ENCODE measurements at places on chromosomes 3 and 15. TPM values are rescaled to one million over a fixed set of nuclear protein-coding genes. Genes with fewer than 3 reads are reported as not detected.

Gene ABCF3
- 61.9 TPM for total RNA-seq

DNA sequence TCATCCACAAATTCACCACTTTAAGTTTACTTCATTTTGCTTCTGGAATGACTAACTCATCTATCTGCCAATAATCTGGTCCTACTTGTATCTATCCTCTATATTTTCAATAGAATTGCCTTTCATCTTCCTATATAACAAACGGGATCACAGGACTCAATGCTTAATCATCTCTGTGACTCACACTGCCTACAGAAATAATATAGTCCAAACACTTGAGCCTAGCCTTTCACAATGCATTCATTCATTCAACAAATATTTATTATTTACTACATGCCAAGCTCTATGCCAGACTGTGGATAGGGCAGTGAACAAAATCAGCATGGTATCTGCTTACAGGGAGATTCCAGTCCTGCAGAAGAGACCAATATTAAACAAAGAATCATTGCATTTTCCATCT lies 16.6 kb upstream of the AGTR1 start:
- no peak for DNase-seq

- DNase-seq, result no peak
Observed at GRCh38 chr3:127987309-127987995, 64.8 kb upstream of the SEC61A1 start.

GRCh38 chr3:11643605-11644087 lies at the start of gene VGLL4:
VGLL4 (minus strand) TSS chr3:11643915; CDS start chr3:11643518, 397 bp downstream.
- DNase-seq, result peak; percentile 78

DNA sequence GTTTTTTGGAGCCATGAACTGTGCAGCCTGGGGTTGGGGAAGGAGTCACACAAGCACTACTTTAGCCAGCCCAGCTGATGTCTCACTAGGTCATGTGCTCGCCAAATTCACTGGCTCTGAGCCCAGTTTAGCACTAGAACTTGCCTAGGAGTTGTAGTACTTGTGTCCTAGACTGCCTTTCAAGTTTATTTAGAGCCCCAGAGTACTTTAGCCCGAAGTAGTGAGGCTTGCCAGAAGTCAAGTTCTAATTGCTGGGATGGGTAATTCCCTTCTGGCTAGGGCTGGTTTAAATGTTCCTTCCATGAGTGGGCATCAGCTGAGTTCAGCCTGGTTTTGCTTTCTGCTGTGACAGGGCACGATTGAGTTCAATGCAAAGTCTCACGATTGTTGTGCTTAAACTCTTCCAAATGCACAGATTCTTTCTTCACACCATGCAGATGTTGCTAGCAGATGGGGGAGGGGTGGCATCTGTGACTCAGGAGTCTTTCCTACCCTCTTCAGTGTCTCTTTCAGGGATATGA lies 228.2 kb upstream of the ZPLD1 start:
- no peak for DNase-seq

Gene LRRC49
- total RNA-seq, result not detected

DNA sequence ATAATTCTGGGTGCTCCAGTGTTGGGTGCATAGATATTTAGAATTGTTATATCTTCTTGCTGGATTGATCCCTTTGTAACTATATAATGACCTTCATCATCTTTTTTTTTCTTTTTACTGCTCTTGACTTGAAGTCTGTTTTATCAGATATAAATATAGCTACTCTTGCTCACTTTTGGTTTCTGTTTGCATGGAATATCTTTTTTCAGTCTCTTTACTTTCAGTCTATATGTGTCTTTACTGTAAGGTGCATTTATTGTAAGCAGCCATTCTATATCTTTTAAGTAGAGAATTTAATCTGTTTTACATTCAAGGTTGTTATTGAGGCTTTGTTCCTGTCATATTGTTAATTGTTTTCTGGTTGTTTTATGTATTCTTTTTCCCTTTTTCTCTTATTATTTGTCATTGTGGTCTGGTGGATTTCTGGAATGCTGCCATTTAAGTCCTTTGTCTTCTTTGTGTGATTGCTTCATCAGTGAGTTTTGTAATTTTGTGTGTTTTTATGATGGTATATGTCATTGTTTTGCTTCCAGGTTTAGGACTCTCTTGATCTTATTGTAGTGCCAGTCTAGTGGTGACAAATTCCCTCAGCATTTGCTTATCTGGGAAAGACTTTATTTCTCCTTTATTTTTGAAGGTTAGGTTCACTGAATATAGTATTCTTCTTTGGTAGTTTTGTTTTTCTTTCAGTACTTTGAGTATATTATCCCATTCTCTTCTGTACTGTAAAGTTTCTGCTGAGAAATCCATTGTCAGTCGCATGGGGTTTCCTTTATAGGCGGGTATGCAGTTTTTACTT lies 8.3 kb upstream of the PRR23C start:
- DNase-seq, result no peak

- no peak for DNase-seq
Observed at GRCh38 chr15:66196602-66197001, 56.9 kb downstream of the MEGF11 start.
